ENCODE measurements at places on chromosomes 1 and 21. TPM values are rescaled to one million over a fixed set of nuclear protein-coding genes. Genes with fewer than 3 reads are reported as not detected.

The VAMP4 gene
- total RNA-seq = 7.6 TPM

The CRNN gene
- total RNA-seq = not detected

The FAM229A gene
- 0.98 TPM for total RNA-seq

The IFNAR2 gene
- total RNA-seq = 6.9 TPM

The LCE3D gene
- total RNA-seq = not detected

- DNase-seq = no peak
Measured at GRCh38 chr1:118388301-118388959, 203.4 kb upstream of the SPAG17 start.

DNA sequence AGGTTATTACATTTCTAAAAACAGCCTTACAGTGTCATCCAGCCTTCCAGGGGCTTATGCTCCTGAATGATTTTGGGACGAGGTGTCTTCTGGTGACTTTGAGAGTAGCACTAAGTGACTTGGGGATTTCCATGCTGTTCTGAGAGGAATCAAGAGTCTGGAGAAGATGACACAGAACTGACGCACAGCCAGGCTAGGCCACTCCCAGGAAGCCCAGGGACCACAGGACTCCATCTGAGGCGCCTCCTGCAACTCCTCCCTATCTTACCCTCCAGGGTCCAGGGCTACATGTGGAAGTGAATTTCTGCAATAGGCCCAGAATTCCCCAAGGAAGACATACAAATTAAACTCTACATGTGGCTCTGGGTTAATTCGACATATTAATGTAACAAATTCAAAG, 92.5 kb downstream of the SLC25A24 start:
- no peak for DNase-seq

DNA sequence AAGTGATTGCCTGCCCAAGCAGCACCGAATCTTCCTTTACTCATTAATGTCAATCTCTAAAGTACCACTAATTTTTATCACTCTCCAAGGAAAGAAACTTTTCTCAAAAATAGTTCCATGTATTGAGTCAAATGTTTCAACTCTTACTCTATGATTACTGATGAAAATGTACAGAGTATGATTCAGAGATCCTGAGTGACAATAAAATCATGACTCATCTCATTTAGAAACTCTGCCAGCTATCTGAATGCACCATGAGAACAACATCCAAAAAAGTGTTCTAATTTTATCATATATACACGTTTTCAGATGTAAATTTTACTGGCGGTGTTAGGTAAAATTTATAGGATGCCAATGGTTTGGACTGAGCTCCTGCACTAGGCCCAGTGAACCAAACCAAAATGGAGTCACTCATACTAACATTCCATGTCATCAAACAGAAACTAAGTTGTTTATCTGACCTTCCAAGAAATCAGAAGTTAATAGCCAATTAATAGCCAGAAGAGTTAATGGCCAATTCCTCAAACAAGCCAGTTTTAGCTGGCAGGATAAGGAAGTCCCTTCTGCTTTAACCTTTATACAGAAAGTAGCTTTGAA, 22.6 kb downstream of the PLPPR5 start:
- no peak for DNase-seq

GRCh38 chr21:25626757-25627156, 12.3 kb upstream of the JAM2 start:
- DNase-seq = no peak

DNA sequence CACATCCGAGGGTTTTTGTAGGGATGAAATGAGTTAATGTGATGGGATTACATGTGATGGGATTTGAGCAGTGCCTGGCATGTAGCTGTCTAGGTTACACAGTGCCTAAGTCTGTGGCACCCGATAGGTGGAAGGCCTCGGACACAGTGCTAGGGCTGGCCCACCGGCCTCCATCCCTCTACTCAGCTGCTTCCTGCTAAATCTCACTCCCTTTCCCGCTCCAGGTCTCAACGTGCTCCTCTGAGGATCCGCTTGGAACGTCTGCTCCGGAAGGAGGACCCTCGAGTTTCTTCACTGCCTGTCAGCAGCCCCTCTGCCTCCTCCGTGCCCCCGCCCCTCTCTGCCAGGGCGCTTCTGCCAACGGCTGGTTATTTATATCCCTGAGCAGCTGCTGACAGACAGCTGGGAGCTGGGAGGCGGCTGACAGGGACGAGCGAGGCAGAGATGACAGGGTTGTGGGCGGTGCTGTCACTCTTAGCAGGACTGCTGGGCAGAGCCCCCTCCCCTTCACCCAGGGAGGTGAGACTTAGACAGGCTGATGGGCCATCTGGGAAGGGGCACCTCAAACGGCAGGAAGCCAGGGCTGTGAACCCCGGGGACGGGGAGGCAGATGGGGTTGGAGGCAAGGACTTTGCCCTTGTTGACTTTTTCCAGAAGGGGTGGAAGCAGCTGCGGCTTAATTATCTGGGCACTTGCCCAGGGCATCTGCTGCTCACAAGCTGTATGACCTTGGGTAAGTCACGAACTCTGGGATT, 26.6 kb upstream of the LRRN2 start:
- DNase-seq = peak; percentile 62

DNA sequence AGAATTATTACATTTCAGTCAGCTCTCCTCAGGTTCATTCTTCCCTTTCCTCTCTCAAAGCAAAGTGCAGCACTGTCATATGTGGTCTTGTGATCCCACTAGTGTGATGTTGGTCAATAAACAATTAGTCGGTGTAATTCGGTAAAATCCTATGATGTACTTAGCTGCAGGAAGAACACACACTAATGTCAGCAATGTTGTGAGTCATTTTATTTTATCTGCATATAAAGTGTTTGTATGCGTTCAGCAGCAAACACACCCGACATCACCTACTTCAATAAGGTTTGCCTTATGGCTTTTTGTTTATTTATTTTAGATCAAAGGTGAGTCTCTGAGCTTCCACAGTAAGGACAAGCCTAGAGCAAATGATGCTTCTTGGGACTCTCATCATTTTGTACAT, 47.8 kb downstream of the PTPN14 start:
- no peak for DNase-seq

DNA sequence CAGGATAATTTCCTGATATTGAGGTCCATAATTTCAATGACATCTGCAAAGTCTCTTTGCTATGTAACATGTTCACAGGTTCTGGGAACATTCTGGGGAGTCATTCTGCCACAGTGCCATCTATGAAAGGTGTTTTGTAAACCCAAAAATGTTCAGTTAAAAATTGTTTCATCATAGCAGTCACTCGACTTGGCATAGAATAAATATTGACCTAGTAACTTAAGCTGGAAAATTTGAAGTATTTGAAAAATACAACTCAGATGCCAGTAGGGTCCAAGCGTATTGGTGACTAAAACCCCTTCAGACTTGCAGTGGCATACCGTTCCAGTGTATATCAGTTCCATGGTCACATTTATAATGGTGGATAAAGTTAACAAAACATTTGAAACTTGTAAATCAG, 6.8 kb downstream of the DESI2 start:
- no peak for DNase-seq

DNA sequence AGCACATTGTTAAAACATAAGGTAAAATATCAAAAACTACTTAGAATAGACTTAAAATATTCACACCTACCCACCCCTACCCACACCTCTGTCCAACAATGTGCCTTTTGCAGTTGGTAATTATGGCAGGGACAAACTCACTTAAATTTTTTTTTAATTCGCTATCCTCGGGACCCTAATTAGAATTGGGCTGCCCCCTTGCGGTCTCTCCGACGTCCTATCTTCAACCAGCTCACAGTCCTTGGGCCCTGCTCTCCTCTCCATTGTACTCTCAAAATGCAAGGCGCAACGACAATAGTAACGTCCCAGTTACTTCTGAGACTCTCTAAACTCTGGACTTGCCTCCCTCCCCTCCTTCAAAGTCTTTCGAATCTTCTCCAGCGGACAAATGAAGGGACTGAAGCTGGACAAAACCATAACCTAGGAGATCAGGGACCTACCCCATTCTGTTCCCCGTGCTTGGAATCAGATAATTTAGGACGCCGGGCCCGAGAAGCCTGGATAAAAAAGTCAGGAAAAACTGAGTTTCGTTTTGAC, 1.1 kb upstream of the CIART start:
- DNase-seq = peak; percentile 85

GRCh38 chr1:56056438-56057287, 522.7 kb downstream of the PLPP3 start:
- no peak for DNase-seq

DNA sequence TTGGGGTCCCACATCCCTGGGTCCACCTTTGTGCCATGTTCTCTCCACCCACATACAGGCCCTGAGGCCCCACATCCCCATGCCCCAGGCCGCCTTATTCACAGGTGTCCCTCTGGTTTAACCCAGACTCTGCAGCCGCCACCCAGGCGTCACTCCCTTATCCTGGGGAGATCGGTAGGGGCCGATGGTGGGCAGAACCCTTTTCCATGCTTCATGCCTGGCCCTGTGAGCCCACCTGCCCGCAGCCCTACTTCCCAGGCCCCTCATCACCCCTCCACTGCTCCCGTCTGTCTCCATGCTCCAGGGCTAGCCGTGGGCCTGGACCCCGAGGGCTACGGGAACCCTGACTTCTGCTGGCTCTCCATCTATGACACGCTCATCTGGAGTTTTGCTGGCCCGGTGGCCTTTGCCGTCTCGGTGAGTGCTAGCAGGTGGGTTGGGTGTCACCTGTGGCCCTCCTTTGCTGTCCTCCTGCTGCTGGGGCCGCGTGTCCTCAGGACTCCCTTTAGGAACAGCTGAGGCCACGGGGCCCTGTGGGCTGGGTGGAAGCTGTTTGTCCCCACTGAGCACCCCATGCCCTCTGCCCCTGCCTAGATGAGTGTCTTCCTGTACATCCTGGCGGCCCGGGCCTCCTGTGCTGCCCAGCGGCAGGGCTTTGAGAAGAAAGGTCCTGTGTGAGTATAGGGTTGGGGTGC, 12.2 kb downstream of the PSRC1 start:
- peak; percentile 42 for DNase-seq

DNA sequence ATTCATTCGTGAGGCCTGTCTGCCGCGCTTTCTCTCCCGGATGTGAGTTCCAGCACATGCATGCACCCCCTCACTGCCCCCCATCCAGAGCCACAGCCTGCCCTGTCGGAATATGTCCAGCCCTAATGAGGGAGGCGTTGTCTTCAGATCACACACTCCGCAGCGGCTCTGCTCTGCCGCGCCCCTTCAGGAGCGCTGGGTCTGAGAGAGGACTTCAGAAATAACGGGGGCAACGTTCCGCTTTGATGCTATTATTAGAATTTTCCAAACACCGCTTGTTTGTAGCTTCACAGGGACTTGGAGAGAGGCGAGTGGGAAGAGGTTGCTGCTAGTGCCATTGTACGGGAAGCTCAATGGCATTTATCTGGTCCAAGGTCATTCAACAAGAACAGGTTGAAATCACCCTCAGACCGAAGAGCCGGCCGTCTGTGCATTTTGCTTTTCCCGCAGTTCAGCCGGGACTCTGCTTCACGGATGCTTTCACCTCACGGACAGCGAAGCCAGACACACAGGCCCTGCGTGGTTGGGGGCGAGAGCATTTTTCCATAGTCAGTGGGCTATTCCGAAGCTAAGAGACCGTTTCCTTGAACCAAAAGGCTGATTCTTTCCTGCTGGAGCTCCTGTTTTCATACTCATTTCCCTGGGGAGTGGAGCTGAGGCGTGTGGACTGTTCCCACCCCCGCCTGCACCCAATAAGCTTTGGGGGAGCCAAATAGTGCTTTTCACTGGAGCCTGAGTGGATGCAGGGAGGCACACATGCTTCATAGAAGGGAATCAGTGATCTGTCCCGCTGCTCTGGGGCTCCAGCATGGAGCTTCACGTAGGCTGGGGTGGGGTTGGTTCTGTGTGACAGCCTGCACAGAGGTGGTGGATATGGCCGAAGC, 69.7 kb downstream of the GALNT2 start:
- DNase-seq = no peak

DNA sequence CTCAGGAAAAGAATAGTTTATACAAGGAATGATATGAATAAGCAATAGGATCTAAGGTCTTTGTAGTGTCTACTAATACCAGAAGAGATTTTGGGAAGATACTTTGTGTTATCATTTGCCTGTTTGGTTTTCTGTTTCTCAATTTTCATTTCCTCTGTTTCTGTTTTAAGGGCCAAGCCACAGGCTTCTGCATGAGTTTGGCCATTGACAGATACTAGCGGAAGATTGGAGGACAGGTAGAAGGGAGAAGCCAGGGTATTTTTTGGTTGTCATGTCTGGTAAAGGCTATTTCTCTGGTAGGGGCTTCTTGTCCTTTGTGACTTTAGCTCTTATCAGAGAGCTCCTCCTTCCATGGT, 51.4 kb downstream of the HS2ST1 start:
- DNase-seq = no peak

All from psoas muscle (tissue), 8 donors.